ENCODE measurements at places on chromosomes 16 and 17.

- DNase-seq = no peak
These were observed 54.5 kb upstream of the ADORA2B start for GRCh38 chr17:15890279-15890892.

DNA sequence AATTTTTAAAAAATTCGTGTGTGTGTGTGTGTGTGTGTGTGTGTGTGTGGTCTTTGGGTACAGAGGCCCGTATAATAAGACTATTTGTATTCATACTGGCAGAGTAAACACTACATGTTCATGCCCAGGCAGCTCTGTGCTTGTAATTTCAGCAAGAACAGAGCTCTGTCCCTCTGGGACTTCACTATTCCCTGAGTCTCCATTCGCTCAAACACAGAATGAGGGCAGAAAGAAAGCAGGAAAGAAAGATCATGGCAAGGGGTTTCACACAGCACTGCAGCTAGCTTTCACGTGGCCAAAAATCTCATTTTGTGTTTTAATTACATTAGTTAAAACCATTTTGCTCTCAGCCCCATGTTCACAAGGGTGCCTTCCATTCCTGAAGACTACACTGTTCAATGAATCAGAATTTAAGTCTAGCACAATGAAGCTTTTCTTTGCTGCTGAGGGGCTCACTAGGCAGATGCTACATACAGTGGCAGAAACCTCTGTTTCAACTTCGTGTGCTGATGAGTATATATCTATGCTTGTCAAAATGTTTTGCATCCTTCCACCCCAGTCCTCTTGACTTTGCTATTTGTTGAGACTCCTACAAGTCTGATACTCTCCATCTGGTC, 198.4 kb upstream of the C17orf78 start:
- no peak for DNase-seq

- DNase-seq = no peak
These were observed 171.7 kb downstream of the ABCC12 start for GRCh38 chr16:47983999-47984580.

DNA sequence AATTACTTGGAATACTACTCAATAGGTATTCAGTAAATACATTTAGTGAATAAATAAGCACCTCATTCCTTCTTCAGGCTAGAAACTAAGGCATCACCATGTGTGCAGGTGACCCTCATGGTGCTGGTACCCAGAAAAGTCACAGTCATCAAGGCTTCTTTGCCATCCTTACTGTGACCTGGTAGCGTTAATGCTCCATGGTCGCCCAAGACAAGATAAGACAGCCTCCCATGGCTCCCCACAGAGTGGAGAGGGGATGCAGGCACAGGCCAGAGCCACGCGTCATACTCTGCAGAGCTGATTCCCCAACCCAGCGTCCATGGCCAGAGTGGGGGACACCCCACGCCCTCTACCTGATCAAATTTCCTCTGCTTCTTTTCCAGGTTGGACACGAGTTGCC, 73.8 kb downstream of the NDE1 start:
- no peak for DNase-seq

DNA sequence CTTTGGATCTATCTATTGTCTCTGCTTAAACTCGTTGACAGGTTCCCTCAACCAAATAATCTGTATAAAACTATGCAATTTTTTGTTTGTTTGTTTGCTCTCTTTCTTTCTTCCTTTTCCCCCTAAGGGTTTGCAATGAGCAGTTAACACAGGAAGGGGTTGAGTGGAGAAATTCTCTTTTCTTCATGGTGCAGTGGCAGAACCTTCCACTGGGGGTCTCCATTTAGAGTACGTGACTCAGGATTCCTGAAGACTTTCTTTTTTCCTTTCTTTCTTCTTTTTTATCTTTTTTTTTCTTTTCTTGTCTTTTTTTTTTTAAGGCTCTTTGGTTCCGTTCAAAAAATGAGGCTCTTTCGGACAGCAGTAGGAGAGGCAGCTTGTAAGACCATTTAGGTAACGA, 19.5 kb upstream of the RBFOX1 start:
- DNase-seq = no peak

- DNase-seq = no peak
These were observed 107.9 kb upstream of the ZNF469 start for GRCh38 chr16:88274847-88275246.

- no peak for DNase-seq
These were observed 16.9 kb downstream of the PLCG2 start for GRCh38 chr16:81796035-81796434.

DNA sequence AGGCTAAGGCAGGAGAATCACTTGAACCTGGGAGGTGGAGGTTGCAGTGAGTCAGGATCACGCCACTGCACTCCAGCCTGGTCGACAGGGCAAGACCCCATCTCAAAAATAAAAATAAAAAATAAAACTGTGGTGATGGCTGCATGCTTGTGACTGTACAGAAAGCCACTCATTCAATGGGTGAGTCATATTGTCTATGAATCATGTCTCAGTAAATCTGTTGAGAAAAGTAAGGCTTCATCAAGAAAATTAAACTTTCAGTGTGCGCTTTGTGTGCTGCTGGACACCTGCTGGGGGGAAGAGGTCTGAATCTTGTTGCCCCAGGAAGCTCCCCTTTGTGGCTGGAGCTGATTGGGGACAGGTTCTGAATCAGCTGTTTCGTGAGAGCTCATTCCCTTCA, 11.3 kb downstream of the NUBP1 start:
- no peak for DNase-seq

- DNase-seq = no peak
These were observed 10.9 kb upstream of the MMD start for GRCh38 chr17:55432358-55433028.

DNA sequence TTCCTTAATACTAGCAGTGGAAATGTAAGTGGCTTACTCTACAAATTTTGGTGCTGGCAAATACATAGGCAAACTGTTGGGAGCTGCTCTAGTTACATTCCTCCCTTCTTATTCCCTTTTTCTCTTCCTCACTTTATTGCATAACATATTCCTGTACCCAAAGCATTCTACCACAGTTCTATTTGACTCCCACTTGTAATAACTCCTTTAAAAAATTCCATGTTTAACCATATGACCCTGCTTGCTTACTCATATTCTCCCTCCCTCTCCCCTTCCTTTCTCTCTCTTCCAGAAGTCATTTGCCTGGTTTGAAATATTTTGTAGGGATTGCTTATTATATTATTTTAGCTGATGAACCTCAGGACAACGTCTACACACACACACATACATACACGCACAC, 22.7 kb downstream of the NQO1 start:
- DNase-seq = no peak

DNA sequence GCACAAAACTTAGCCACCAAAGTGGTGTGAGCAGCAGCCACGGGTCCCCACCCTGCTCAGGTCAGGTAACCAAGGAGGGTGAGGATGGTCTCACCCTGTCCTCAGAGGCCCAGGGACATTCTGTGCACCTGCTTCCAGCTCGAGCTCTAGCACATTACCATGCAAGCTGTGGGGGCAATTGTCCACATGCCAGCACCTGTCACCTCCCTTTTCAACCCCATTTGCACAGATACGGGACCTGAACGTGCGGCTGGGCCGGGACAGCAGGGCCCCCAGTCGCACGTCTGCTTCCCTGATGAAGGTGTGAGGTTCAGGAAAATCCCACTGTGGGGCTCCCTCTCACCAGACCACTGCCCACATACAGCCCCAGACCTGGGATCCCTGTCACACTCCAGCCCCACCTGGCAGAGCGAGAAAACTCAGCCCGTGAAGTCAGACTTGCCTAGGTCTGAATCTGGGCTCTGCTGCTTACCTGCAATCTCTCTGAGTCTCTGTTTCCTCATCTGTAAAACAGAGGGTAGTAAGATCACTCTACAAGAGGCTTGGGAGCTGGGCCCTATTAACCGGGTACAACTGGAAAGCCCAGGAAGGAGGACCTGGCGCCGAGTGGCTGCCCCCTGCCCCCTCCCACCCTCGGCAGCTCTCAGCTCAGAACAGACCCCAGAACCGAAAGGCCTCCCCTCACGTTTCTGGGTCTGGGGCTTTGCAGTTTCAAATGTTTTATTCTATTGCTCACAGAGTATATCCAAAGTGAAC, 7.9 kb downstream of the WFIKKN2 start:
- DNase-seq = no peak

- no peak for DNase-seq
These were observed 18.7 kb upstream of the AQP8 start for GRCh38 chr16:25198021-25198420.

GRCh38 chr17:9233271-9233599, 211.9 kb downstream of the NTN1 start:
- DNase-seq = no peak

GRCh38 chr16:57519796-57520360, 16.5 kb downstream of the CCDC102A start:
- DNase-seq = peak; percentile 82

DNA sequence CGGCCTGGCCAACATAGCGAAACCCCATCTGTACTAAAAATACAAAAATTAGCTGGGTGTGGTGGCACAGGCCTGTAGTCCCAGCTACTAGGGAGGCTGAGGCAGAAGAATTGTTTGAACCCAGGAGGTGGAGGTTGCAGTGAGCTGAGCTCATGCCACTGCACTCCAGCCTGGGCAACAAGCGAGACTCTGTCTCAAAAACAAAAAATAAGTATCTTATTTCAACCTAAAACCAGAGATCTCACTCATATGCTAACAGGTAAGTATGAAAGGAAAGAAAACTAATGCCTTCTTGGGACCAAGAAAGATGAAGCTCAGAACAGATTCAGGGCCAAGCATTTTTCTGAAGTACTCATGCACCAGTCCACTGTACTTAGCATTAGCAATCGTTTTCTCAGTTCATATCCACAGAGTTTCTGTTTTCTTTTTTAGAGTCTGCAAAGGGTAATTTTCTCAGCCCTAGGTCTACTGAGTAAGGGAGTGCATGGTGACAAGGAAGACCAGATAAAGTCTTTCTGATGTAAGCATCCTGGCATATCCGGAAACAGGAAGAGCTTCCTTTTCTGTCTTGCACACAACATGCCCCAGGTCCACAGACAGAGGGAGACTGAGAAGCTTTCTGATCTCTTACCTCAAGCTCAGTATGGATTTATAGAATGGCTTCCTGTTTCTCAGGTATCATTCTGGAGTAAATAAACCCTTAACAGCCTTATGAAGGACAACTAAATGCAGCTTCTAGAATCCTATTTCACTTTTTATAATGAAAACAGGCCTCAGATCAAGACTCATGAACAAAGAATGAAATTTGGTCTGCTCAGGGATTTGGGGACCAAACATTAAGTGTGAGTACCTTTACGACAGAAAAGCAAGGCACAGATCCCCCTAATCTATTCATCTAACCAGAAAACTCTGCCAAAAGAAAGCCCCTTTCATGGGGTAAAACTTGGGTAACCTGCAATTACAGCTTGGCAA, 38.7 kb upstream of the FOXJ1 start:
- DNase-seq = no peak

DNA sequence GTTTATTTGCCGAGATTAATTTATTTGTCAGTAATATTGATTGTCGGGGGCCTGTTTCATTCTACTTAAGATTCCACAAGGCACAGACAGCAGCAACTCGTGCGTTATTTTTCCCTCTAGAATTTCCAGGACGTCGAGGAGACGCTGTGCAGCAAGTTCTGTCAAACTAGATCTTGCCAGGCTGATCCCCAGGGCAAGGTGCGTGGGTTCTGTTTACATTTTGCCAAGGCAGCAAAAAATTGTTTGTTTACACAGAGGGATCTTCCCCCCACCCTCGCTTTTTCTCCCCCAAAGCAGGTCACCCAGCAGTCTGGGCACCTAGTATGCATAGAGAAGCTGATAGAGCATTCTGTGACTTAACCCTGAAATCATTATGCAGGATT, 111.4 kb downstream of the IRX3 start:
- no peak for DNase-seq

DNA sequence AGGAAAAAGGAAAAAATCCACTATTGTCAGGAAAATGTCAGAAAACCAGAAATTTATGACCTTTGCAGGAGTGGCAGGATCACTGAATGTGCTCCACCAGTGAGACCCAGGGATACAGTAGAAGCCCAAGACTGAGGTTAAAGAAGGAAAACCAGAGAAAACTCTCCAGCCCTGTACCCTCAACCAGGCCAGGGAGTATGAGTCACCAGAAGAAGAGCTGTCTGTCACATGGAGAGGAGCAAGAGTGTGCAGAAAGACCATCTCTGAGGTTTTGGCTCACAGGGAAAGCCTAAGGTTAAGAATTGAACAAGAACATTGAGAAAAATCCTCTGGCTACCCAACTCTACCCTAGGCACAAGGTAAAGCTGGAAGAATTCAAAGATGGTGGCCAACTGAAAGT, 47.6 kb upstream of the MON1B start:
- no peak for DNase-seq

DNA sequence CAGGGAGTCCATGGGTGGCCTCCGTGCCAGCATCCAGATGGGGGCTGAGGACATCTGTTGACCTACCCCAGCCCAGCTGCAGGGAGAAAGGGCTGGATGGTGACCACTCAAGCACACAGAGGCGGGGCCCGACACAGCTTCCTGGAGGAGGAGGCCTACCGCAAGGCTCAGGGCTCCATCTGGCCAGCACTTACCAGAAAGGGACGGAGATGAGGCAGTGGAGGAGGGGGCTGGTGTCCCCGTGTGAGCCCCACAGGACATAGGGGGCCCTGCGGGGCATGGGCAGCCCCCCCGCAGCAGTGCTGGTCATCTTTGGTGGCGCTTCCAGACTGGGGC, 147.5 kb upstream of the CIBAR2 start:
- DNase-seq = no peak

- DNase-seq = no peak
These were observed 232.7 kb downstream of the SOX9 start for GRCh38 chr17:72353502-72353901.

DNA sequence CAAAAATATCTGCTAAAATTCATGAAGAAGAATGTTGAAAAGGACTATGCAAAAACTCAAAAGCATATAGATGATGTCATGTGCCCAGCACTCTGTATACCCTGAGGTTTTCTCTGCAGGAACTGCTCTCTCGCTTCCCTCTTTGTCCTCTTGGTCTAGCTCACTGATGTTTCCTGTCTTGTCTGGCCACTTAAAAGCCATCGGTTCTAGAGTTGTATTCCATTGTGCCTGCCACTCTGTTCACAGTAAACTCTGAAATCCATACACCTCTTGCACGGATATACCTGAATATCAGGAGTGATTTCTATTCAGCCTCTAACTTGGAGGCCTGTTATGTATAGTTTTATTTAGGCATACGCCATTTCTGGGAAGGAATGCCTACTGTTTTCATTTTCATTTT, 101.0 kb upstream of the CNTNAP4 start:
- DNase-seq = no peak

DNA sequence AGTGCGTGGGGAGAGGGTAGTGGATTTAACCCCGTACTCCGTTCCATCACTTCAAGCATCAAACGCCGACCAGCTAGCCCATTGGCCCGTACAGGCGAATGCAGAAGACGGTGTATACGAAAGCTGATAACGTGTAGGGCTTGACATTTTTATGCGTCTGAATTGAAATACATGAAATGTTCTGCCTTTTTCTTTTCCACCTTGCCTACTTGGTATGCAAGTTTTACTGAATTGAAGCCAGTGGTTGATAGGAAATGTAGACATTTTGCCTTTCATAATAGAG, 834 bp upstream of the STAT3 start:
- no peak for DNase-seq

- no peak for DNase-seq
These were observed 121.9 kb upstream of the TNRC6C start for GRCh38 chr17:77836557-77837041.

- DNase-seq = no peak
These were observed 272.4 kb downstream of the CBLN1 start for GRCh38 chr16:49009204-49009603.

Data from stimulated activated CD4-positive, alpha-beta T cell treated with anti-CD3 and anti-CD28 coated beads, Interleukin-2, amount 100 ng/mL, for 48 hours (primary cell).